ENCODE measurements at places on chromosomes 1 and 21. TPM values are rescaled to one million over a fixed set of nuclear protein-coding genes. Genes with fewer than 3 reads are reported as not detected.

- H3K36me3 ChIP-seq, result no peaks in the 10 kb centered on the region
- H3K4me3 ChIP-seq, result peak overlapping the region; percentile 56
- peak overlapping the region; percentile 91 for H3K27ac ChIP-seq
- DNase-seq, result no peak
- H3K27me3 ChIP-seq, result no peaks in the 10 kb centered on the region
Observed at GRCh38 chr1:172697534-172698002, 38.7 kb downstream of the FASLG start.

GRCh38 chr1:204493984-204494280, 673 bp downstream of the PIK3C2B start:
- peak overlapping the region; percentile 94 for H3K27ac ChIP-seq
- H3K27me3 ChIP-seq, result no peaks in the 10 kb centered on the region
- peaks cover 28% of the 10 kb centered on the region for H3K36me3 ChIP-seq
- no peak for DNase-seq

DNA sequence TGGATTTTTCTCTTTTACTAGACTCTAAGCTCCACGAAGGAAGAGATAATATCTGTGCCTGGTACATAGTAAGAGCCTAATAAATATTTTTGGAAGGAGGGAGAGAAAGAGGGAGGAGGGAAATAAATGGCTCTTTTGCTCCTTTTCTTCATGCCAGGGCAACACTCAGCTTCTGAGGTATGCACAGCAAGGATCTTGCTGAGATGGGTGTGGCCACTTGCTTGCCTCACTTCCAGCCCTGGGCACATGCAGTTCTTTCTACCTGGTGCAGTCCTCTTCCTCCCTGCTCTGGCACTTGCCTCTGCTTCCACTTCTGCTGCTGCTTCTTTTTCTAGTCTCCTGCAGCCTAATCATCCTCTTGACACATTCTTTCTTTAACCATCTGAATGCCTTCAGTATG, 148.1 kb downstream of the FGGY start:
- no peaks in the 10 kb centered on the region for H3K36me3 ChIP-seq
- no peak for DNase-seq
- no peak overlapping the region for H3K27ac ChIP-seq
- no peaks in the 10 kb centered on the region for H3K27me3 ChIP-seq
- H3K4me3 ChIP-seq, result no peak overlapping the region

GRCh38 chr1:224528900-224529299, 87.2 kb upstream of the CNIH3 start:
- no peaks in the 10 kb centered on the region for H3K36me3 ChIP-seq
- H3K27me3 ChIP-seq, result peaks cover 7% of the 10 kb centered on the region
- H3K4me1 ChIP-seq, result no peaks in the 10 kb centered on the region
- no peak overlapping the region for H3K27ac ChIP-seq

- peak; percentile 65 for DNase-seq
- H3K27me3 ChIP-seq, result no peaks in the 10 kb centered on the region
- peaks cover 92% of the 10 kb centered on the region for H3K4me1 ChIP-seq
- peaks cover 2% of the 10 kb centered on the region for H3K36me3 ChIP-seq
Observed at GRCh38 chr1:26289158-26290059, 9.5 kb downstream of the SH3BGRL3 start.

Gene LRRC53
- not detected for total RNA-seq

GRCh38 chr1:110533230-110533629, 14.3 kb upstream of the KCNA10 start:
- H3K4me1 ChIP-seq, result no peaks in the 10 kb centered on the region
- no peaks in the 10 kb centered on the region for H3K36me3 ChIP-seq
- no peak for DNase-seq
- H3K4me3 ChIP-seq, result no peak overlapping the region
- H3K27ac ChIP-seq, result no peak overlapping the region

Gene PDC
- total RNA-seq, result not detected

Gene KIF14
- total RNA-seq, result 0.38 TPM

DNA sequence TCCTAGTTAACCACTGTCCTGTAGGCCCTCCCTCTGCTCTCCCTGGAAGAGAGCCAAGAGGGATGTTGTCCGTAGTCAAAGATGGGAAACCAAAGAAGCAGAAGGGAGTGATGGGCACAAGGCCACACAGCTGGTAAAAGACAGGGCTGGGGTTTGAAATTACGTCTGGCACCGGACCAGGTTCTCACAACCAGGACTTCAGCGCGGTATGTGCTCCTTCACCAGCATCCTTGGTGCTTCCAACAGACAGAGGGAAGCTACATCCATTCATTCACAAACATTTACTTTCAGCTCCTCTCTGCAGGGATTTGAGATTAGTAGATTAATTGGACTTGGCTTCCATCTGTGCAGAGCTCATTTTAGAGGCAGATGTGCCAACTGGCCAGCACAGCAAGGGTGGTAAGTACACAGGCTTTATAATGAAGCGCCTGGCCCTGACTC, 191.2 kb downstream of the TRABD2B start:
- no peak overlapping the region for H3K4me3 ChIP-seq
- no peaks in the 10 kb centered on the region for H3K4me1 ChIP-seq

- no peaks in the 10 kb centered on the region for H3K27me3 ChIP-seq
- no peak overlapping the region for H3K4me3 ChIP-seq
- no peak for DNase-seq
- no peak overlapping the region for H3K27ac ChIP-seq
Observed at GRCh38 chr21:15494481-15494880, 235.3 kb upstream of the USP25 start.

Gene CCDC30
- total RNA-seq, result 4.3 TPM

Gene IL20
- not detected for total RNA-seq

Gene TRABD2B
- total RNA-seq, result not detected

- no peaks in the 10 kb centered on the region for H3K36me3 ChIP-seq
- peaks cover 3% of the 10 kb centered on the region for H3K4me1 ChIP-seq
- DNase-seq, result no peak
Observed at GRCh38 chr1:3917761-3918160, 17.7 kb upstream of the C1orf174 start.

- no peak overlapping the region for H3K27ac ChIP-seq
- H3K4me3 ChIP-seq, result no peak overlapping the region
- no peaks in the 10 kb centered on the region for H3K36me3 ChIP-seq
- no peak for DNase-seq
- H3K4me1 ChIP-seq, result no peaks in the 10 kb centered on the region
Observed at GRCh38 chr1:49190138-49190537, 413.4 kb upstream of the BEND5 start.

Gene PCSK9
- not detected for total RNA-seq

DNA sequence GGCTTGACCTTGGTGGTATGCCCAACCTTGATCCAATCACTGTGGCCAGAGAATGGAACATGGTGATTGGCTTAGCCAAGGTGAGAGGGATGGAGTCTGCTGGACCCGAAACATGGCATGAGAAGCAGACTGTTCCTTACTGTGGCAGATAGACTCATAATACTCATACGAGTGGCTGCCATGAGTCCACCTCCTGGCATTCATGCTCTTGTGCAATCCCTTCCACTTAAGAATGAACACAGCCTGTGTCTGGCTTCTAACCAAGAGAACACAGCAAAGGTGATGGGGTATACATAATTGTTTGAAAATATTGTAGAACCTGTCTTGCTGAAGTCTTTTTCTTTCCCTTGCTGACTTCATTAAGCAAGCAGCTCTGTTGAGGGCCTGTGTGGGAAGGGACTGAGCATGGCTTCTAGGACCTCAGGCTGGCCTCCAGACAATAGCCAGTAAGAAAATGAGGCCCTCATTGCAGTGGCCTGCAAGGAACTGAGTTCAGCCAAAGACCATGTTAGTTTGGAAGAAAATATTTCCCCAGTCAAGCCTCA, 85.9 kb downstream of the ZNF281 start:
- no peak overlapping the region for H3K27ac ChIP-seq
- peaks cover 2% of the 10 kb centered on the region for H3K4me1 ChIP-seq
- DNase-seq, result no peak
- no peaks in the 10 kb centered on the region for H3K27me3 ChIP-seq
- H3K4me3 ChIP-seq, result no peak overlapping the region
- no peaks in the 10 kb centered on the region for H3K36me3 ChIP-seq

DNA sequence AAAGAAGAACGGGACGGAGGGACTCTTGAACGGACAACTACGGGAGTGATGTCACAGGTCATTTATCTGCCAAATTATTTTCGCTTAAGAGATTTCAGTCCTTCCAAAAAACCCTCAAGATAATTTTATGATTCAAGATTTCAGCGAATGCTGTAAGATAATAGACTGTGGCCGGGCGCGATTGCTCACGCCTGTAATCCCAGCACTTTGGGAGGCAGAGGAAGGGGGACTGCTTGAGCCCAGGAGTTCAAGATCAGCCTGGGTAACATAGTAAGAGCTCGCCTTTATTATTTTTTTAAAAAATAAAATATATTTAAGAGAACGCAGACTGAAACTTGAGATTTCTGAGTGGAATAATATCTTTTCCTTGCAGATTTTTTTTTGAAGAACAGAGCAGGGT, 609 bp downstream of the RWDD2B start:
- no peak for DNase-seq
- no peaks in the 10 kb centered on the region for H3K27me3 ChIP-seq
- H3K36me3 ChIP-seq, result peaks cover 5% of the 10 kb centered on the region
- peaks cover 29% of the 10 kb centered on the region for H3K4me1 ChIP-seq
- peak overlapping the region; percentile 94 for H3K27ac ChIP-seq

- H3K27me3 ChIP-seq, result no peaks in the 10 kb centered on the region
- no peak overlapping the region for H3K27ac ChIP-seq
- H3K4me1 ChIP-seq, result peaks cover 17% of the 10 kb centered on the region
- no peak for DNase-seq
- no peaks in the 10 kb centered on the region for H3K36me3 ChIP-seq
- H3K4me3 ChIP-seq, result no peak overlapping the region
Observed at GRCh38 chr1:58884706-58885661, 101.1 kb upstream of the JUN start.

- DNase-seq, result no peak
- peaks cover 12% of the 10 kb centered on the region for H3K4me1 ChIP-seq
- no peak overlapping the region for H3K27ac ChIP-seq
- no peaks in the 10 kb centered on the region for H3K36me3 ChIP-seq
- H3K4me3 ChIP-seq, result no peak overlapping the region
- peaks cover 28% of the 10 kb centered on the region for H3K27me3 ChIP-seq
Observed at GRCh38 chr21:46626536-46626935, 8.9 kb upstream of the PRMT2 start.

Gene TMEM269
- total RNA-seq, result 0.31 TPM

DNA sequence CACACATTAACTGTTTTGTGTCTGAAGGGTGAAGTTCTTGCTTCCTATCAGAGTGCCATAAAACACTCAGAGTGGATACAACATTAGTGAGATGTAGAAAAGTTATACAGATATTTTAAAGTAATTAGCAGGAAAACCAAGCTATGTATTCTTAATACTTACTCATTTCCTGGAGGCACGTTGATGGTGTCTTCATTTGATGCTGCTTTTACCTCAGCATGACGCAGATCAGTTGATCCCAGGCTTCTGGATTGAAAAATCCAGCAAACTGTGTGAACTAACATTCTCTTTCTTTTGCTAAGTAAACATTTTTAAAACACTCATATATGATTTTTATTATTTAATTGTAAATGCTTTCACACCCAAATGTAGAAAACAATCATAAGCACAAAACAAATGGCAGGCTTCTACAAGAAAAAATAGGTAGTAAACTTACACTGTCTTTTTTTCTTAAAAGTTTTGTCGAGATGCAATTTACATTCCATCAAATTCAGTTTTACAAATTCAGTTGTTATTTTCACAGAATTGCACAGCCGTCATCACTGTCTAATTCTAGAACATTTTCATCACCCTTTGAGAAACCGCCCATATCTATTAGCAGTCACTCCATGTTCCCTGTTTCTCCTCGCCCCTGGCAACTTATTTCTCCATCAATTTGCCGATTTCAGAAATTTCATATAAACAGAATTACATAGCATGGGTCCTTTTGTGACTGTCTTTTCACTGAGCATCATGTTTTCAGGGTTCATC, 198.9 kb downstream of the LRRC7 start:
- no peaks in the 10 kb centered on the region for H3K4me1 ChIP-seq
- no peak overlapping the region for H3K4me3 ChIP-seq
- H3K36me3 ChIP-seq, result no peaks in the 10 kb centered on the region

- peaks cover 16% of the 10 kb centered on the region for H3K36me3 ChIP-seq
- no peak for DNase-seq
- peaks cover 5% of the 10 kb centered on the region for H3K27me3 ChIP-seq
- H3K27ac ChIP-seq, result no peak overlapping the region
- H3K4me1 ChIP-seq, result peaks cover 4% of the 10 kb centered on the region
Observed at GRCh38 chr21:45259206-45259840, 28.4 kb downstream of the POFUT2 start.

DNA sequence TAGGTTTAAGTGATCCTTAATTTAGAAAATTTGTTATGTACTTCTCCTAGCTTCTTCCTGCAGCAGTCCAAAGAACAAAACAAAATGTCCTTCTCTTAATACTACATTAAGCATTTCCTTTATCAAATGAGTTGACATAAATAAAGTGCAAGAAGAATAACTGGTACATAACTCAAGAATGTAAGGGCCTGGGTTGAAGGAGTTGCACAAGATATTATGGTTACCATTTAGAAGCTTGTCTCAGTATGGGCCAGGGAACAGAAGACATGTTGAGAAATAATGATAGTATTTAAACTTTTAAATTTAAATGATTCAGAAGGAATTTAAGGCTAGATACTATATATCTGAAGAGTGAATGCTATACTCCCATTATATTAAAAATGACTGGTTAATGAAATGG, 23.5 kb downstream of the SUCO start:
- H3K4me3 ChIP-seq, result no peak overlapping the region
- H3K27me3 ChIP-seq, result no peaks in the 10 kb centered on the region
- no peak for DNase-seq
- H3K4me1 ChIP-seq, result peaks cover 2% of the 10 kb centered on the region

- no peak overlapping the region for H3K4me3 ChIP-seq
- DNase-seq, result no peak
- H3K4me1 ChIP-seq, result peaks cover 53% of the 10 kb centered on the region
- H3K27ac ChIP-seq, result peak overlapping the region; percentile 26
Observed at GRCh38 chr1:8464377-8464776, 146.5 kb downstream of the SLC45A1 start.

Gene DDAH1
- total RNA-seq, result 0.07 TPM

GRCh38 chr1:24966724-24967346, 36.8 kb upstream of the RUNX3 start:
- H3K4me3 ChIP-seq, result no peak overlapping the region
- DNase-seq, result no peak
- H3K36me3 ChIP-seq, result no peaks in the 10 kb centered on the region

Gene RGS18
- not detected for total RNA-seq
